ENCODE measurements at places on chromosomes 7 and 10. TPM values are rescaled to one million over a fixed set of nuclear protein-coding genes. Genes with fewer than 3 reads are reported as not detected.
A peak's percentile ranks its signal among the peaks of the same experiment; 100 is the strongest.

DNA sequence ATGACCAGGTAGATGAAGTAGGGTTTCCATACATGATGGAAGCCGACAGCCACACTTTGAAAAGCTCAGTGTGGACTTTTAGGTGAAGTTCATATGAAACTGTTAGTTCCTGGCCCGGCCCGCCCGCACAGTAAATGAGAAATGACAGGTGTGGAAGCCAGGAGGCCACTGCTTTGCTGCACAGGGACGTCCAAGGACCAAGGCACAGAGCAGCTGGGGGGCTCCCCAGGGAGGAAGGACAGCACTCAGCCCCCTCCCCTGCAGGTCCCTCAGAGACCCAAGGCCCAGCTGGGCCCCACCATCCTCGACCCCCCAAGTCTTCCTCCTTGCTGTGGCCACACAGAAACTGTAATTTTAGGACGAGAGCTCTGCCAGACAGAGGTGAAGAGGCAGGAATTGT, 219.2 kb downstream of the PTPRN2 start:
- DNase-seq, result no peak

Gene SFRP4
- total RNA-seq, result 0.09 TPM

Gene CDC123
- 138 TPM for total RNA-seq

DNA sequence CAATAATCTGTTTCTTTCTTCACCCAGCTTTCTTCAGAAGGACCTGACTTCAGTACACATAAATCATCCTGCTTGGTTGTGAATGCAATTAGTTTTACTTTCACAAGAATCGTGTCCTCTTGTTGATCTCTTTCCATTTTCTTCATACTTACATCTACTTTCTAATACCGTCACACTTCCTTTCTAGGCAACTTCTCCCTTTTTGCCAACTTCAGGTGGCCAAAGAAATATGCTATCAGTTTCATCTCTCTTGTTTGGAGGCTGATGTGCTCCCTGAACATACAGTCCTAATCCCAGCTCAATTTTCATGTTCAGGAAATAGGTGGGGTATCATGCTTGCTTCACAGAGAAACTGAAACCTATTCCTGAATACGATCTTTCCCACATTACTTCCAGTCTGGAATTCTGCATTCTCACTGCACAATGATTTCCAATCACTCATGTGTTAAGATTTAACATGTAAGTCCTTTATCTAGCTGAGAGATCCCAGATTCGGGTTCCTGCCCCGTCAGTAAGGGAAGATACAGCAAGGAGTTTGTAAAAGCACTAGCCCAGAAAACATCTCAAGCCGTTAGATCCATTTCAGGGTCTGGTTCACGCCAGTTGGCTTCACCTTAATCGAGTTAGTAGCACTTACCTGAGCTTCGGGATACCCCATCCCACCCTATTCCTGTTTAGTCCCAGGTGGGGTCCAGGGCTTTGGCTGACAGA, 994 bp downstream of the SLC25A28 start:
- DNase-seq, result no peak

- DNase-seq, result no peak
Measured at GRCh38 chr7:28685242-28685643, 272.9 kb downstream of the TRIL start.

DNA sequence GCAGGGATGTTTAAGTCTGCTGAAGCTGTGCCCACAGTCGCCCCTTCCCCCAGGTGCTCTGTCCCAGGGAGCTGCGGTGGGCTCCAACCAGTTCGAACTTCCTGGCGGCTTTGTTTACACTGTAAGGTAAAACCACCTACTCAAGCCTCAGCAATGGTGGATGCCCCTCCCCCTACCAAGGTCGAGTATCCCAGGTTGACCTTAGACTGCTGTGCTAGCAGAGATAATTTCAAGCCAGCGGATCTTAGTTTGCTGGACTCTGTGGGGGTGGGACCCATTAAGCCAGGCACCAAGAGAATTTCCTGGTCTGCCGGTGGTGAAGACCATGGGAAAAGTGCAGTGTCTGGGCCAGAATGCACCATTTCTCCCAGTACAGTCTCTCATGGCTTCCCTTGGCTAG, 56.0 kb downstream of the CCDC7 start:
- DNase-seq, result no peak

DNA sequence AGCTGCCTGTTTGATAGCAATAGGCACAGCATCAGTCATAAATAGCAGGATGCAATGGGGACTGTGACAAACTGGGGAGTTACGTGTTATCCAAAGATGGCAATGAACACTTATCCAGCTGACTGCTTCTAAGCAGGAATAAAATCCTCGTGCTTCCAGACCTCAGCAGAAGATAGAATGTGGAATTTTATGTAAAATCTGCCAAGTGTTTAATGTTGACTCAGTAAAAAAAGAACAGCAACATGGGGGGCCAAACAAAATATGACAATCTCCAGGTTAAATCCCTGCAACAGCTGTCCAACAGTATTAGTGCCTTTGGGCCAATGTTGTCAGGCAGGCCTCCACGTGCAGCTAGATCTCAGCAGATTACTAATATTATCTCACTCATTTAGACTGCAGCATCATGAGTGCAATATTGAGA, 127.3 kb downstream of the SEMA3C start:
- DNase-seq, result no peak

GRCh38 chr7:151551820-151552219, 32.1 kb upstream of the RHEB start:
- no peak for DNase-seq

GRCh38 chr7:108204281-108204796, 74.2 kb upstream of the LAMB4 start:
- no peak for DNase-seq

DNA sequence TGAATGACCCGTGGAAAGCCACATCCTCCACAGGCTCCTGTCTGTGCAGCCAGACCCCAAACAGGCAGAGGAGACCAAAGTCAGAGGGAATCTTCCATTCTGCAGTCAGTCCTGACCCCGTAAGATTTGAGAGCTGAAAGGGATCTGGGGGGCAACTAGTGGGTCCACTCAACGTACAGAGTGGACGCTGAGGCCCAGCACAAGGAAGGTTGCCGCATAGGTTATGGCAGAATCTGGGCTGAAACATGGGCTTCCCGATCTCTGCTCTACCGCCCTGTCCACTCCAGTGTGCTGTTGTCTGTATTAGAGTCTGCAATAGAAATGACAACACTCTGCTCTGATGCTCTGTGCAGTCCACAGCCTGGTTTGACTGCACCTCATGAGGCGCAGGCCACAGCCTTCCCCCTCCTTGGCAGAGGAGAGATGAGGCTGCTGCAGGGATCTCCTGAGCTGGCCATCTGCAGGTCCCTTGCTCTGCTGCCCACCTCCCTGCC, 7.9 kb upstream of the ZNF22 start:
- no peak for DNase-seq

DNA sequence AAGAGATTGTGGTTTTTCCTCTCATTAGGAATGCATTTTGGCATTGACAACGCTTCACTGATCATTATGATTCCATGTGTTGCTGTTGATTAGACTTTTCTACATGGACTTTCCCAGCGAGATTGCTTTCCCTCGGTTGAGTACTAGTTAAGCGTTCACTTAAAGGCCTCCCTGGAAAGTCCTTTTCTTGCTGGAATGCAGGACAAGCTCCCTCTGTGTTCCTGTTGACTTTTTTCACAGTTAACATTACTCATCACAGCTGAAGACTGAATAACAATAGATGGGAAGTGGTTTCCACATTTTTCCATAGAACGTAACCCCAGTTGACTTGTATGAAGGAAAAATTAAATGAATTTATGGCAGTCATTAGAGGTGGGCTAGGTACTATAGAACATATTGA, 2.6 kb upstream of the CAV1 start:
- no peak for DNase-seq

Gene C10orf67
- total RNA-seq, result 0.09 TPM

- DNase-seq, result no peak
Measured at GRCh38 chr7:92988051-92988450, 129.7 kb downstream of the SAMD9 start.

GRCh38 chr10:43816351-43817321, 168.0 kb upstream of the ZNF32 start:
- DNase-seq, result no peak

DNA sequence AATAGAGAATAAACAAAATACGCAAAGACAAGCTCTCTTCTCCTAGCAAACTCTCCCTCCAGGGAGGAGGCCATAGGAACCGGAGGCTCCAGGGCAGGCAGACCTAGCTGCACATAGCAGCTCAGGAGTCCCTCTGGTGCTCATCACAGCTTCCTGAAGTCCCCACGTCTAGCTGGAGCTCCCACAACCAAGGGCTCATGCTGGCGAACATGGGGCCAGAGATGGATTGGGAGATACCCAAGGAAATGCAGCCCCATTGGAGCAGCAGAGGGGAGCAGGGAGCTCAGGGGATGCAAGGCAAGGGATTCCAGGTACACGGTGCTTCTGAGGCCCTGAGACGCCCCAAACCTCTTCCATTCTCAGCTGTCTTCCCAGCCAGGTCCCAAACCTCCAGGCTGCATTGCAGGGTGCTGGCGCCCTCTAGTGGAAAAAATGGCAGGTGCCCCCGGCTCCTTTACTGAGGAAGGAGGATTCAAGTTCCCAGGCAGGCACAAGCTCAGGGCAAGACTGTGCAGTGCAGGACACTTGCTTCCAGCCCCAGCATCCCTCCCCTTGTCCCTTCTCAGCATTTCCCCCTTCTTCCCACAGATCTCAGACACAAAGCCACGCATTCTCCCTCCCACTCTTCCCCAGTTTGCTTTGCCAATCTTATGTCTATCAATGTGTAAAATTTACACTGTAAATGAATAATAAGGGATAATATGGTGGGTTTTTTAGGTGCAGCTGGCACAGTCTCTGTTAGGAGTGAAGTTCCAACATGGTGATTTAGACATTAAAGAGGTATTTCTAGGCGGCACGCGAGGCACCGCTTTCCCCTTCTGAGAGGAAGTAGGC, 46.2 kb downstream of the GPAM start:
- DNase-seq, result peak; percentile 60

DNA sequence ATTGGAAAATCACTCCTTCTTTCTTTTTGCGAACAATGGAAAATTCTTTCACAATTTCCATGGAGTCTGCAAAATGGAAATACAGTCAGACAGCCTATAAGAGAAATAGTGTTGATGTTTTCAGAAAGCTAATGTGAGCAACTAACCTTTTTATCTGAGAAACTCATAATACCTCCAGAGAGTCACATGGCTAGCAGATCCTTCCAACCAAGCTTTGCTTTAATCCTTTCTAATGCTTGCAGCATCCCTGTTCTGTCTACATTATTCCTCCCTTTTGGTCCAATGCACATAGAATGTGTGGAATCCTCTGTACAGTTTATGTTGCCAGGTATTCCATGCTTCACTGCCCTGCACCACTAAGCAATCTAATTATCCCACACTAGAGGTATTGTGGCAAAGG, 717.5 kb upstream of the LRRN3 start:
- no peak for DNase-seq

Gene WAPL
- 47.3 TPM for total RNA-seq

Gene ADAMTS14
- total RNA-seq, result not detected

- DNase-seq, result no peak
Measured at GRCh38 chr10:76015245-76015644, 583.8 kb downstream of the LRMDA start.

Gene HOXA6
- 8.3 TPM for total RNA-seq

Gene GPR37
- 3.8 TPM for total RNA-seq

DNA sequence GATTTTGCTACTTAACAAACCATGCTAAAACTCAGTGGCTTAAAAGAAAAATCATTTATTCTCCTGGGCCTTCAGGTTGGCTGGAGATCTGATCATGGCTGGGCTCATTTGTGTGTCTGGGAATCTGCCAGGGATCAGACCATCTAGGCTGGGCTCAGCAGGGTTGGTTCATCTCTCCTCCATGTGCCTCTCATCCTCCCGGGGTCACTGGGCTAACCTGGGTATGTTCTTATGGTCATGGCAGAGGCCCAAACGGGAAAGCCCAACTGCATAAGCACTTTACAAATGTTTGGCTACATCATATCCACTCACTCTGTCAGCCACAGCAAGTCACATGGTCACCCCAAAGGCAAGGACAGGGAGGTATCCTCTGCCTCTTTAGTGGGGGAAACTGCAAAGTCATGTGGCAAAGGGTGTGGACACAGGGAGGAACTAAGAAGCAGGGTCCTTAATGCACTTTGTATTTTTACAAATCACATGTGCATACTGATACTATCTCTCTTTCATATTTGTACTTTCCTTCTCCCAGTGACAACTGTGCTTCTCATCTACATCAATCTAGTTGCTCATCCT, 231.4 kb downstream of the BUB3 start:
- no peak for DNase-seq

- DNase-seq, result no peak
Measured at GRCh38 chr10:100019787-100020141, 10.0 kb upstream of the DNMBP start.

- no peak for DNase-seq
Measured at GRCh38 chr10:112983444-112984056, 33.5 kb downstream of the TCF7L2 start.

GRCh38 chr7:70925411-70926115, 206.4 kb upstream of the GALNT17 start:
- DNase-seq, result no peak

Gene GALNT17
- total RNA-seq, result 3.1 TPM

Gene ITGB8
- total RNA-seq, result 18.5 TPM

DNA sequence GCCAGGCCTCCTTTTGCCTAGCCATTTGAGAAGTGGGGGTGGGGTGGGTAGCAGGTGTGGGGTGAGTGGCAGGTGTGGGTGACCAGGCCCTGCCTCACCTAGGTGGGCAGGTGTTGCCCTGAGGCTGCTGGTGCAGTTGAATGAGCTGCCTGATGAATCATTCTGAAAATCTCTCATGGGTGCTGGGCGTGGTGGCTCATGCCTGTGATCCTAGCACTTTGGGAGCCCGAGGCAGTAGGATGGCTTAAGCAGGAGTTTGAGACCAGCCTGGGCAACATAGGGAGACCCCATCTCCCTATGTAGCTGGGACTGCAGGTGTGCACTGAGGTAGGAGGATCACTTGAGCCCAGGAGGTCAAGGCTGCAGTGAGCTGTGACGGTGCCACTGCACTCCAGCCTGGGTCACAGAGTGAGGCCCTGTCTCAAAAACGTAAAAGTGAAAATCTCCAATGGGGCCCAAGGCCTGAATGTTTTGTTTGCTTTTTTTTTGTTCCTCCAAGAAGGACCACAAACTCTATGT, 17.7 kb downstream of the TSPAN14 start:
- DNase-seq, result no peak

Gene SORCS1
- 0.20 TPM for total RNA-seq

Gene HDAC9
- total RNA-seq, result 0.02 TPM

DNA sequence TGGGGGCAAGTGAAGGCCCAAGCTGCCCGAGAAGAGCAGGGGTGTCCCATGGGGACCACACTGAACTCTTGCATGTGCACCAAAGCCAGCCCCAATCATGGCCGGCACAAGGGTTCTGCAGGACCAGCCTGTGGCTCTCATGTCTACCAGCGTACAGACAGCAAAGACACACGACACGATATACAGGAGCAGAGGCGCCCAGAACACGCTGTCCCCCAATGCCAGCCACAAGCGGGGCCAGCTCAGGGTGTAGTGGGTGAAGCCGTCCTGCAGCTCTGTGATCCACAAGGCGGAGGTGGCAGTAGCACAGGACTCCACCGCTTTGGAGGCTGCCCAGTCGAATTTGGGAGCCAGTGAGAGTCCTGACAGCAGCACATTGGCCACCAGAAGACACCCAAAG, 108.9 kb upstream of the PDSS1 start:
- no peak for DNase-seq

Gene NPC1L1
- 0.09 TPM for total RNA-seq

Gene OR2A5
- total RNA-seq, result not detected

- no peak for DNase-seq
Measured at GRCh38 chr10:26291721-26292480, 75.3 kb downstream of the GAD2 start.

Data from NCI-H460 (cell line).